ENCODE measurements at places on chromosomes 2 and 18. TPM values are rescaled to one million over a fixed set of nuclear protein-coding genes. Genes with fewer than 3 reads are reported as not detected.

Gene MYOM1
- polyA plus RNA-seq = 2.1 TPM

Gene EPHA4
- 24.5 TPM for polyA plus RNA-seq

GRCh38 chr2:36360063-36360462, 4.5 kb downstream of the CRIM1 start:
- no peak for DNase-seq

DNA sequence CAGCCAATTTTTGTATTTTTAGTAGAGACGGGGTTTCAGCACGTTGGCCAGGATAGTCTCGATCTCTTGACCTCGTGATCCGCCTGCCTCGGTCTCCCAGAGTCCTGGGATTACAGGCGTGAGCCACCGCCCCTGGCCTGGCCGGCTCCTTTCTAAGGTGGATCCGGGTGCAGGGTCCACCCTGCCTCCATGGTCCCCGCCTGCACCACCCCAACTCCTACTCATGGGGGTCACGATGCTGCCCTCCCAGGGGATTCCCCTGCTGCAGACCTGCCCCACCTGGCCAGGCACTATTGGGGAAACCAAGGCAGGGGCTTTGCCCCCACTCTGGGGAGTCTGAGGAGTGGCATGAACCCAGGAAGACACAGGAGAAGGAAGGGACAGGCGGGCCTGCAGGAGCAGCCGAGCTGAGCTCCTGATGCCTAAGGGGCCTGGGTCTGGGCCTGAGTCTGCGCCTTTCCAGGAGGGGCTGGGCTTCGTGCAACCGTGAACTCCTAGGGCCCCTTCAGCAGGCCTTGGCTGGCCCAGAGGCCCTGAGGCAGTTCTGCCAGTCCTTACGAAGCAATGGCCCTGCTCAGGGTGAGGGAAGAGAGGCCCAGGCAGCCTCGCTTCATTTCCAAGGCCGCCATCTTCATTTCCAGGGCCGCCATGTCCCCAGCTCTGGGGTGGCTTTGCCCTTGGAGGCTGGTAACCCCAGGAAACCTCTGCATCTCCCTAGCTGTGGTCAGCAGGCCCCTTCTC, 67.2 kb upstream of the SMAD7 start:
- DNase-seq = no peak

GRCh38 chr2:10258326-10258725, 44.4 kb upstream of the HPCAL1 start:
- DNase-seq = no peak

DNA sequence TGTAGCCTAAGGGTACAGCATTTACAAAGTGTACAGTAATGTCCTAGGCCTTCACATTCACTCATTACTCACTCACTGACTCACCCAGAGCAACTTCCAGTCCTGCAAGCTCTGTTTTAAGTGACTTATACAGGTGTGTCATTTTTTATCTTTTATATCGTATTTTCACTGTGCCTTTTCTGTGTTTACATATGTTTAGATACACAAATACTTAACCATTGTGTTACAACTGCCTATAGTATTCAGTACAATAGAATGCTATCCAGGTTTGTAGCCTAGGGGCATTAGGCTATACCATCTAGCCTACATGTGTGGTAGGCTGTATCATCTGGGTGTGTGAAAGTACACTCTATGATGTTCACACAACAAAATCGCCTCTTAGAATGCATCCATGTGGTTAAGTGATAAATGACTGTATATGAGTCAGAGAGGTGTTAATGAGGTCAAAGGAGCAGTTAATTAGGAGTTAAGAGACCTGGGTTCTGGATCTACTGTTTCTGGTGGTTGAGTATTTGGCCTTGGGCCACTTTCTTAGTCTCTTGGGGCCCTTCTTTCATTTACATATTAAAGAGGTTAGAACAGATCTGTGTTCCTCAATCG, 149.1 kb downstream of the GREB1L start:
- DNase-seq = no peak

- DNase-seq = no peak
Measured at GRCh38 chr18:22318745-22319407, 98.8 kb downstream of the CTAGE1 start.

Data from left lung (tissue), 14 donors.